ENCODE measurements at places on chromosomes 7 and 10.

GRCh38 chr7:70354409-70355169 is 756.3 kb downstream of the AUTS2 start:
- DNase-seq: no peak

- DNase-seq: no peak
Observed at GRCh38 chr7:1345796-1346755, 113.2 kb downstream of the MICALL2 start.

DNA sequence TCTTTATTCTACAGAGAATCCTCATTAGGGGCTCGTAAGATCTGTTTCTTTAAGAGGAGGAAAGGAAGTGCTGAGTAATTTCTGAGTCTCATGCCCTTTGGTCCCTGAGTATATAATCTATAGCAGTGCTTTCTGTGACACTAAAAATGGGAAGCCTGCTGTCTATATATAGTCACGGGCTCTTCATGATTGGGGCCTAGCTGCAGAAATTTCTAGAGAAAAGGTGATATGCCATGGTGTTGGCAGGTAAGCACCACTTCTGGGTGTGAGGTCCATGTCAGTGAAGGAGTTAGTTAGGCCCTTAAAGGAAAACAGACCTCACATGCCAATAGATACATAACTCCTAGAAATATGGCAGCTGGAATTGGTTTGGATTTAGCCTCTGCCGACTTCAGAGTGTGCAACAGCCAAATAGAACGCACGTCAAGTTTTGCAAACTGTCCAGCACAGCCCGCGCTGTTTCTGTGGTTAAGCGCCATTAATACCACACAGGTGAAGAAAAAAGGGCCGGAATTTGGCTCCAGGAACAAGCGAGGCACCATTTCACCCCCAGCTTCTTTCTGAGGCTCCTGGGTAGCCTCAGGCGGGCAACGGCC is 123.2 kb downstream of the TACC2 start:
- no peak for DNase-seq

GRCh38 chr10:76352300-76352699 is 920.9 kb downstream of the LRMDA start:
- no peak for DNase-seq

- no peak for DNase-seq
Observed at GRCh38 chr10:8677642-8678041, 623.2 kb downstream of the GATA3 start.

GRCh38 chr7:41967156-41967555 is 264.3 kb upstream of the INHBA start:
- no peak for DNase-seq

DNA sequence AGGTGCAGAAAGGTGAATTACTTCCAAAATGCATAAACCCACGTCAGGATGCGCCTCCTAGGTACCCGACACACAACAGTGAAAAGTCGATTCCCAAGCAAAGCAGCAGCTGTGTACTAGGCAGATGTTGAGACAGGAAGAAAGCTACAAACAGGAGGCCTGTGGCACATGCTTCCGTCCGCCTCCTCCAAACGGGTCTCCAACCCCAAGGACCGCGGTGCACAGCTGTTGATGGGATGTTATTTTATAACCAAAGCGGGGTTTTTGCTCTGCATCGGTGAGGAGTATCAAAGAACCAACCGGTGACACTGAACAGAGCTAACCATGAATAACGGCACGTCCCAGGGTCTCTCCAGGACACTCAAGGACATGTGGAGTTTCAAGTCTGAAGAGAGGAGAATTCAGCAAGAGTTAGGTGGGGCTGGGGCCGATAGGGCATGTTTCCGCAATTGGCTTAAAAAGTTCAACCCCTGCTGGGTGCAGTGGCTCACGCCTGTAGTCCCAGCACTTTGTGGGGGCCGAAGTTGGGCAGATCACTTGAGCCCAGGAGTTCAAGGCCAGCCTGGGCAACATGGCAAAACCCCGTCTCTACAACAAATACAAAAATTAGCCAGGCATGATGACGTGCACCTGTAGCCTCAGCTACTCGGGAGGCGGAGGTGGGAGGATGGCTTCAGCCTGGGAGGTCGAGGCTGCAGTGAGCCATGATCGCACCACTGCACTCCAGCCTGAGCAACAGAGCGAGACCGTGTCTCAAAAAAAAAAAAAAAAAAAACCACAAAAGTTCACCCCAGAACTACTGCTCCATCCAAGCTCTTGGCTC is 108.0 kb downstream of the SMURF1 start:
- DNase-seq: no peak

- no peak for DNase-seq
Observed at GRCh38 chr7:120720317-120720716, 137.6 kb downstream of the TSPAN12 start.

DNA sequence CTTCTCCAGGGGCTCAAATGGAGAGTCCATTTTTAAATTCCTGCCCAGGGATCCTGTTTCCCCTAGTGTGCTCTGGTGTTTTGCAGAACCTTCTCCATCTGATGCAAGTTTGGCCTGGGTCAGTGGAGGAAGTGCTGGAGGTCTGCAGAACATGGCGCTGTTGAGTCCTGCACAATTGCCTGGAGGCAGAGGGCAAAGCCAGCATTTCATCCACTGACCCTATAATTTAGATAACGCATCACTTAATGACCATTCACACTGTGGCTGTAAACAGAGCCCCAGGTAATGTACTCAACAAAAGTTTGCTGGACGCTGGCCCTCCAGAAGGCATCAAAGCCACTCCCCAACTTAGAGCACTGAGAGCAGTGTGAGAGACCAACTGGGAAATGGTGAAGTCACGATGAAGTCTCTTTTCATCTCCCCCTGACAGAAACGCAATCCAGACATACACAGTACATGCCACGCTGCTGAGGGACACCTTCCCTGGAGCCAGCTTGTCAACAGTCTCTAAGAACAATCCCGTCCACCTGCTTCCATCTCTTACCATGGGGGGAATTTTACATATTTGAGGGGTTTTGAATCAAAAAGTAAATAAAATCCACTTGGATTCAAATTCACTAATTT is 13.4 kb downstream of the C10orf71 start:
- no peak for DNase-seq

DNA sequence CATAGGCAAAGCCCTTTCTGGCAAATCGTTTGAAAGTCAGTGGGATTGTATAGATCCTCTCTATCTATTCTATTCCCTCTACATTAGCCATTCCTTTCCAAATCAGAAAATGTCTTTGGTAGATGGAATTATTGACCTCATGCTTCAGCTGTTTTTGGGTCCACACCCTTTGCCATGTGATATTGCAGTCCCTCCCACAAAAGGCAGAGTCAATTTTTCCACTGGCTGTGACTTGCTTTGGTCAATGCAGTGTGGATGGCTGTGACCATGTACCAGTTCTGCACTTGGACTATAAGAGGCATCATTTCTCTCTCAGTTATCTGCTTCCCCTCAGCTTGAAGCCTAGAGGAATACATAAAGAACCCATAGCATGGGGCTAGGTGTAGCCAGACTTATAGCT is 332.9 kb downstream of the PTEN start:
- no peak for DNase-seq

GRCh38 chr10:62108759-62109586 is 159.7 kb downstream of the RTKN2 start:
- DNase-seq: no peak

DNA sequence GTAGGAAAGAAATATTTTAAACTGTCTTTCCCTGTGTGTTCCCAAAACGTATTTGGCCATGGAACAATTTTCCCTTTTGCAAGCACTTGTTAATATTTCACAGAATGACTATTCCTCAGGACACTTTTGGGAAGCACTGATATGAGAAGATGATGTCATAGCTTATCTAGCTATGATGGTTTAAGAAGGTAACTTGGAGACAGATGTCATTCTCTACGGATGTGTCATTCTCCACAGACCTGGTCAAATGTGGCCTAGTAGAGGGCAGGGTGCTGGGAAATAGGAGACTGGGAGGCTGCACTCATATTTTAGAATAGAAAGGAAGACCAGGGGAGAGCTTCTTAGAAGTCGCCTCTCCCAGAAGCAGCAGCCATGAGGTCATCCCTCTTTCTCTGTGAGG is 220.7 kb upstream of the GLI3 start:
- DNase-seq: no peak

DNA sequence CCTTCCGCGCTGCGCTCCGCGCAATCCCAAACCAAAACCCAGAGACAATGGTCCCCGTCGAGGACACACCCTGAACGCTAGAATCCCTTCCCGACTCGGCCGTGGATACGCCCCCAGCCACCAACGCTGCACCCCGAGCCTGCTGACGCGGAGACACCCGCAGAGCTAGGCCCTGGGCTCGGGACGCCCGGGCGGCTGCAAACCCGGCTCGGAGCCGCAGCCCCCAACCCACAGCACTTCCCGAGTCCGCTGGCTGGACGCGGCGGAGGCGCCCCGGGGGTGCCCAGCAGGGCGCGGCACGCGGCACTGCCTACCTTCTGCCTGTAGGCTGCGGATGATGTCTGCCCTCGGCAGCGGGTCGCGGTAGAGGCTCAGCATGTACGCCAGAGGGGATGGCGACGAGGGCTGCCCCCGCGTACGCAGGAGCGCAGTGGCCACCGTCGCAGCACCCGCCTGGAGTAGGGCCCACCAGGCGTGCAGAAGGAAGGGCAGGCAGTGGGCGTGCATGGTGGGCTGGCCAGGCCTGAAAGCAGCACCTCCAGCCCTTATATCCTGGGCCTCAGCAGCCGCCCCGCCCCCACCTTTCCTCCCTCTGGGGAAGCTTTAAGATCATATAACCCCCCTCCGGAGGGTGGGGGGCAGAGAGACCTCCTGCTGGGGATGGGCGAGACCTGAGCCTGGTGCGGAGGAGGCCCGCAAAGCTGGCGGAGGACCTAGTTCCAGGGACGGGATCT is at the start of gene NODAL:
Gene NODAL, minus strand, starts transcription at position 521 of the 734 bp plus-strand sequence. Its CDS starts 14 bp downstream, at position 507.
- DNase-seq: no peak

- DNase-seq: no peak
Observed at GRCh38 chr10:5906651-5907050, 16.6 kb downstream of the FBH1 start.

GRCh38 chr10:97771055-97771891 is 526 bp downstream of the SFRP5 start:
- DNase-seq: no peak

GRCh38 chr7:124761164-124761715 is 4.4 kb downstream of the GPR37 start:
- DNase-seq: no peak

DNA sequence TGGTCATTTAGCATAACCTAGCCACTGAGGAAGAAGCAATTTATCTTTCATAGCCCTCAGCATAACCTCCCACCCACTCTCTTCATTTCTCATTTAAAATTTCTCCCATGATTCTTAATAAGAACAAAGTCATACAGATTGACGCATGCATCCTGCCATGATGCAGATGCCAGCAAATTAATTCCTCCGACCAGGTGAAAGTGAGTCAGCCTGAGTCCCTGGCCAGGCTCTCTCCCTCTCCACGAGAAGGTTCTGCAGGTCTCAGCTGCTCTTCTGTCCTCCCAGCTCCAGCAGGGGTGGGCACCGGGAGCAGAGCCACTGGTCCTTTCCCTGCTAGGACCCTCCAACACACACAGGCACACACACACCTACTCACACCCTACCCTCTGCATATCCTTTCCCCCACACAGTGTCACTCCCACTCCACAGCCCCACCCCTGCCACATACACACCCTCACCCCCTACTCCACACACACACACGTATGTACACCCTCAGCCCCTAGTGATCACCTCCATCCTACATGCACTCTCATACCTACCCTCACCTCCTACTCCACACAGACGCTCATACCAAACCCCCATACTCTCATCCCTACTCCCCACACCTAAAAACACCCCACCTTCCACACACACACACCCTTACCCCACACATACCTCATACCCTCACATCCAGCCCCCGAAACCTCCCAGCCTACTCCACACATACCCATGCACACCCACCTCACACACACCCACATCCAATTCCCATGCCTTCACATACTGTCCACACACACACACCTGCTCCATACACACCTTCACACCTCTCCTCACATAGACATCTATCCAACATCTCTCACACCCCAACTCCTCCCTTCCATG is 78.0 kb downstream of the FAM13C start:
- DNase-seq: no peak

DNA sequence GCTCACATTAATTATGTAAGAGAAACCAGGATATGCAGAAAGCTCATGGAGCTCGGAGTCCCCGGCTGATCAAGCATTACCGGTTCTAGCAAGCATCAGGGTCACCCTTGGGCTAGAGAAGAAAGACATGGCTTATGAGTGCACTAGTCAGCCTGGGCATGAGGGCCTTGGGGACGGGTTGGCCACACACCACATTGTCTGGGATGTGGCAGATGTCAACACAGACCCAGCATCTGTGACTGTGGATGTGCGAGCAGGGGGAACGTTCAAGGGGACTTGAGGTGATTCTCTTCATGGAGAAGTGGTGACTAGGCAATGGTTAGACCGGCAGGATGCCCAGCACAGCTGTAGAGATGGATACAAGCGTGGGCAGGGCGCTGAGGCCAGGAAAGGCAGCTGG is 13.7 kb downstream of the ZMIZ2 start:
- no peak for DNase-seq

- DNase-seq: no peak
Observed at GRCh38 chr10:58638388-58638787, 125.7 kb downstream of the BICC1 start.

GRCh38 chr7:120460949-120461348 is 188.0 kb downstream of the KCND2 start:
- DNase-seq: no peak

- no peak for DNase-seq
Observed at GRCh38 chr10:33712825-33713224, 378.4 kb upstream of the NRP1 start.

GRCh38 chr7:81330108-81330507 is 411.3 kb upstream of the SEMA3C start:
- no peak for DNase-seq

GRCh38 chr7:105270117-105270516 is 118.6 kb downstream of the SRPK2 start:
- no peak for DNase-seq

DNA sequence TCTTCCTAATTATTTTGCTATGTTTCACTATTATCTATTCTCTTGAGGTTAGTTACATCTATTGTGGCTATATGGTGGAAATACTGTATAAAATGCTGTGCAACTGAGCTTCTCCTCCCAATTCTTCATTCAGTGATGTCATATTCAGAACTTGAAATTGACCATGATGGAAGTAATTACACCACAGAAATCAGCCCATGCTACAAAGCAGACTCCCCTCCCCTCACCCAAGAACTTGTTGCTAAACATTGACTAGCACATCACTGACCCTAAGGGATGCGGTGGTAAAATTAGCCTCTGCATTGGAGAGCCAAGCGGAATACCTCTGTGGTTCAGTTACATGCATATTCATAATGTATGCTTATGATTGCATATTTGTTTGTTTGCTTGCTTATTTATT is 8.8 kb downstream of the CALD1 start:
- no peak for DNase-seq

DNA sequence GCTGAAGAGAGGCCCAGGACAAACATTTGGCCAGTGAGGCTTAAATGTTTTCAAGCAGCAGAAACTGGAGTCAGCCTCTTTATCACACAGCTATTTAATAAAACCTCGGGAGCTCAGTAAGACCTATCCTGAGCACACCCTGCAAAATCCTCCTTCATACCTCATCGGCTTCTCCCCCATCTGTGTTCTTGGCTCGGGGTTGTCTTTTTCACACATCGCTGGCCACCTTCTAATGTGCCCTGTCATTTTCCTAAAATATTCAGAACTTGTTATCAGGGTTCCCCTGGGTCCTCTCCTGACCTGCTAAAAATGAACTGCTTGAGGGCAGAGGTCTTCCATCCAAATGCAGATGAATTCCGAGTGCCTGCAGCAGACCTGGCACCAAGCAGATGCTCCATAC is 310.3 kb upstream of the AKR1E2 start:
- no peak for DNase-seq

GRCh38 chr10:43689007-43689491 is 40.4 kb upstream of the ZNF32 start:
- no peak for DNase-seq

GRCh38 chr10:125005312-125006187 is 63.6 kb downstream of the ZRANB1 start:
- no peak for DNase-seq

- no peak for DNase-seq
Observed at GRCh38 chr7:18541181-18541870, 45.8 kb downstream of the HDAC9 start.

All from NCI-H774 (cell line).